ENCODE measurements at places on chromosomes 3 and 15.

DNA sequence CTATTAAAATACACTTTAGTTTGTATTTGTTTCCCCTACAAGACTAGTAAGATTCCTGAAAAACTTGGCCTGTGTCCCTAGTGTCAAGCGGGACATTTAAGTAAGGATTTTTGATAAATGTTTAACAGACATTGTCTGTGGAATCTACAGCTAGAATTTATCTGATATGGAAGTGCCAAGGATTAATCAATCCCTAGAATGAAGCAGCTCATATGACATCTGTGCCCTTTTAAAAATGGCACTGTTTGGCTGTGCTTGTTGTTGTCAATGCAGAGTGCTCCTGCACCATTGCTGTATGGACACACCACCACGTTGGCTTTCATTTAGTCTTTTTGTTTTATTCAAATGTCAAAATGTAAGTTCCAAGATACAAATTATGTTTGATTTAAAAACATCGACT, 14.3 kb upstream of the PDCD7 start:
- DNase-seq: no peak

GRCh38 chr15:67070892-67071664, 5.7 kb downstream of the SMAD3 start:
- no peak for DNase-seq

- no peak for DNase-seq
These were observed 1.2 kb upstream of the EIF3J start for GRCh38 chr15:44535523-44536301.

GRCh38 chr3:177358977-177359592, 161.8 kb upstream of the TBL1XR1 start:
- DNase-seq: no peak

DNA sequence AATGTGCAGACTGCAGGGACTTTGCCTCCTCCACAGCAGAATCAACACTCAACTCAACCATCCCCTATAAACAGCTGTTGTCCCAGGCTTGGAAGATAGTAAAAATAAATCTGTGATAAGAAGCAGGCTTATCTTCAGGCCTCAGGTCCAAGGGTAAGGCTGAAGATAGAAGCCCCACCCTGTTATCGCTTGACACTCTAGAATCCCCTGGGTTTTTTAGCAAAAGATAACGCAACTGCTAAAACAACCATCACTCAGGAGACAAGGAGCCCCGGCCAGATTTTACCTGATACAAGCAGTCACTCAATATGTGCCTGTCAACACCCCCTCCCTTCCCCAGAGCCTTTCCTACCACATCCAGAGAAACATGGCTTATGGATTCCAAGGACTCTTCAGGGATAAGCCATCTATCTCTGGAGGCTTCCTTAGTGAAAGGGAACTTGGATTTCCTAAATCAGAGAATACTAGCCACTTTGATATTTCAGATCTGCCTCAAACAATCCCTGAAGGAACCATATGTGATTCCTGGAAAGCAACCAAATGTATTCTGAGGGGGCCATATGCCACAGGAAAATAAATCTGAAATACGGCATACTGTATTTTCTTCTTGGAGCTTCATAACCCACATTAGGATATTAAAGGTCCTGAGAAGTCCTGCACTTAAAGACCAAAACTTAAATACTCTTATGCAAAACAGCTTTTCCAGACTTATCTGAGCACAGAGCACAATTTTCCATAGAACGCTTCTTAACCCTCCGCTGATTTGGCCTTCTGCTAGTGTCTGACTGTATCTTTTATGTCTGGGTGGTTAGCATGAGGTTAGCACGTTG, 60.4 kb downstream of the LYZL4 start:
- no peak for DNase-seq

DNA sequence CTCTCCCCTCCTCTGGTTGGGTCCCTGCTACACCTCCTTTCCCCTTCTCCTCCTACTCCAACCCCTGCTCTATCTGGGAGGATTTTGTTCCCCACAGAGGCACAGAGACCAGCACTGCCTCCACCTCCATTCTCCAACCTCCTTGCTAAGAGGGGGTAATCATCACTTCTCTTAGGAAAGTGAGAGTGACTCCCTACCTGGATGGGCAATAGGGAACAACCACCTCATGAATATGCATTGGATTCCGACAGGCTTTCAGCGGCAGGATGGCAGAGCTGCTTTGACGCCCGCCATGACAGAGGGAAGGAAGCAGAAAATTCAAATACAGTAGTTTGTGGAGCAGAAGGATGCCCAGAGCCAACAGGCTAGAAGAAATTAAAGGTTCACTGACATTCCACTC, 614.8 kb upstream of the MDFIC2 start:
- DNase-seq: no peak

- no peak for DNase-seq
These were observed 66.7 kb upstream of the GOLGA8B start for GRCh38 chr15:34650177-34650576.

DNA sequence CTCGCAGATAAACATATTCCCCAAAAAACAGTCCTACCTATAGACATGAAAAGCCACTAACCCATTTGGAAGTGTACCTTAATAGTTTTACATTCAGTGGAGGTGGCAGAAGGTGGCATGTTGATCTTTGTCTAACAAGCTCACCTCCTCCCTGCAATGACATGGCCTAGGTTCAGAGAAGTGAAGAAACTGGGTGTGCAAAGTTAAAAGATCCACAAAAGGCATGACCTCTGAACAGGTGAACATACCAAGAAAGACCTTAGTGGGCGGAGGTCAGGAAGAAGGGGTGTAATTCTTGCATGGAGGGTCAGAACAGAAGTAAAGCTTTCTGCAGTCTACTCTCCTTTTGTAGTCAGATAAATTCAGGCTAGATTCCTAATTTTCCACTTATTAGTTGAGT, 822 bp downstream of the MRPL3 start:
- no peak for DNase-seq

DNA sequence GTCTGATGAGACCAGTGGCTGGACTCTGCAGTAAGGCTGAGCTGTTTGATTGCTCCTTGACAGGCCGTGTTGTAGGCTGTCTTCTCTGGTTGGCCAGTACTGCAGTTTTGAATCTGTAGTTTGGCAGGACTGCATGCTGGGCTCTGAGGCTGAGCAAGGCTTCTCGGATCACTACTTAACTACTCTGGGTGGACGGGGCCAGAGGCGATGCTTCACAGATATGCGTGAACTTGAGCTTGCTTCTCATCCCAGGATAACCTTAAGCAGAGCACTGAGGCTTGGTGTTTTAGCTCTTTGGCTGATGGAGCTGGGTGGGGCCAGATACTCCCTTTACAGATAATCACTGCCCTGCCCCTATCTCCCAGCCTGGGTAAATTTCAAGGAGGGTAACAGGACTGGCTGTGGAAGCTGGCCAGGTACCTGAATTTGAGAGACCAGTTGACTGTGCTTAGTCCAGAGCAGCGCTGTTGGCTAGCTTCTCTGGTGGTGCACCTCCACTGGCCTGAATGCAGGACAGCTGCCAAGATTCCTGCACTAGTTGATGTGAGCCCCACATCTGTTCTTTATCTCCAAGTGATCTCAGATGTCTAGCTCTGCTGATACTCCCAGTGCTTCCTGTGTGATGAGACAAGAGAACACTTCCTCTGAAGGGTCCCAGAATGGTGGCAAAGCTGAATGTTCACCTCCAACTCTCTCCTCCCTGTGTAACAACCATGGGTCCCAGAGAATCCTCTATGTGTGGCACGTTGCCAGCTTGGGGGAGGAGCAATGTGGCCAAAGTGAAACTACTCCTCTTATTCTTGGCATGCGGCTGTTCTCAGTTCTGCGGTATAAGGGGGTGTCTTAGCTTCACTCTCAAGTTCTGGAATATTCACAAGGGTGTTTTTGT, 37.9 kb downstream of the RPL39L start:
- no peak for DNase-seq

DNA sequence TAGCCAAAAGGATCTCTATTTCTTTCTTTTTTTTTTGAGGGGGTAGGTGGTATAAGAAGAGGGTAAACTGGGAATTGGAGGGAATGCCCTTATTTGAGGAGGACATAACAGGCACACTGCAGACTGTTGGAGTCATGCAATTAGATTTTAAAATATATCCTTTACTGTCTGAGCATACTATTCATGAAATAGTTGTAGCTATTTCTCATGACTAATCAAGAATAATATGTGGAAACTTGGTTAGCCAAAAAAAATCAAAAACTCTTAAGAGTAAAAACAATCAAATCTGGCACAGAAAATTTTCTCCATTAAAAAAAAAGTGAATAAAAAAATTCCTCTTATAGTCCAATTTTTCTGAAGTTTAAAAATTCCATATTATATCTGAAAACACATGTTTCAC, 174.9 kb downstream of the SCAPER start:
- DNase-seq: no peak

DNA sequence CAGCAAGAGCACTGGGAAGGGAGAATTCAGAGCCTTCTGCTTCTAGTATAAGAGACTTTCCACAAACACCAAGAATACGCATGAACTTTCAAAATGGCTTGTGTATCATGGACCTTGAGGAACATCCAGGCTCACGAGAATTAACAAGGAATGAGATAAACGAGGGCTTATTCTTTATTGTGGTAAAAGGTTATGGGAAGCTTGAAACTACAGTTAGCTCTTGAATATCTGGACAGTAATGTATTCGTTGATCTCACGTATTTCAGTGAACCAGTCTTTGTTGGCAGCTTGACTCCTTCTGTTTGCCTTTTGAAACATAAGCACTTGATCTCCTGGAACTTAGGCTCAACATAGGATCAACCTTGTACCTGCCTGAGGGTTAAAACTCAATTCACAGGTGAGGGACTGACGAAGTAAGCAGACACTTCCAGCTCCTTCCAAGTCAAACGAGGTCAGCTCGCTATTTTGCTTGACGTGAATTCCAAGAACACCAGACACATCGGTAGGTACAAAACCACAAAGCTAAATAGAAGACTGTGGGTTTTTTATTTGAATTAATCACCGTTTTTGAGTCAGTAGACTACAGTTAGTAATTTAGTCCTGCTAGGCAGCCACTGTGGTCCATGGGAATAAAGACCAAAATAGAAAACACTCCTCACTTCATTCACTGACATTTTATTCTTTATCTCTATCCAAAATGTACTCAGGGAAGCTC, 30.8 kb downstream of the GALNT15 start:
- DNase-seq: no peak

- no peak for DNase-seq
These were observed 158.6 kb downstream of the CNTN6 start for GRCh38 chr3:1251282-1252060.

DNA sequence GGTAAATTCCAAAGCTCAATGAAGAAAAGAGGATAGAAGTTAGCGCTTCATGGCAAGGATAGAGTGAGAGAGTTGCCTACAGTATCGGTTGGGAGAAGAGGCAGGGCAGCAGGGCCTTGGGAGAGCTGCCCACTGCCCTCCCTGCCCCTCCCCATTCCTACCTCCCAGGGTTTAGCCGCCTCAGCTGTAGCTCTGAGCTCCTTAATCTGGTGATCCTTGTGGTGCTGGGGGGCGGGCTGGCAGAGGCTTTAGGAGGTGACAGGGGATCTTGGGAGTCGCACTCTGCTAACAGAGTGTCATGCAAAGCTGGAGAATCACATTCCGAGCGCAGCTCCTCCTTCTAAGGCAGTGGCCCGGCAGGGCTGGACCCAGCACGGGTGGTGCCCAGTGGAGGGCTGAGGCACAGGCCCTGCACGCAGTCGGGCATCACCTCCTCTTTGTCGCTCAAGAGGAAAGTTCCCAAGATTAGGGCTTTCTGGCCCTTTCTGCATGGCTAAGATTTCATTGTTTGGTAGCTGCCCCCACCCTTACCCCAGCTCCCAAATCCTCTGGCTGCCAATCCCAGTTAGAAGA, 57.1 kb upstream of the POLG start:
- no peak for DNase-seq

GRCh38 chr3:78338405-78338804, 1298.5 kb downstream of the ROBO2 start:
- no peak for DNase-seq

DNA sequence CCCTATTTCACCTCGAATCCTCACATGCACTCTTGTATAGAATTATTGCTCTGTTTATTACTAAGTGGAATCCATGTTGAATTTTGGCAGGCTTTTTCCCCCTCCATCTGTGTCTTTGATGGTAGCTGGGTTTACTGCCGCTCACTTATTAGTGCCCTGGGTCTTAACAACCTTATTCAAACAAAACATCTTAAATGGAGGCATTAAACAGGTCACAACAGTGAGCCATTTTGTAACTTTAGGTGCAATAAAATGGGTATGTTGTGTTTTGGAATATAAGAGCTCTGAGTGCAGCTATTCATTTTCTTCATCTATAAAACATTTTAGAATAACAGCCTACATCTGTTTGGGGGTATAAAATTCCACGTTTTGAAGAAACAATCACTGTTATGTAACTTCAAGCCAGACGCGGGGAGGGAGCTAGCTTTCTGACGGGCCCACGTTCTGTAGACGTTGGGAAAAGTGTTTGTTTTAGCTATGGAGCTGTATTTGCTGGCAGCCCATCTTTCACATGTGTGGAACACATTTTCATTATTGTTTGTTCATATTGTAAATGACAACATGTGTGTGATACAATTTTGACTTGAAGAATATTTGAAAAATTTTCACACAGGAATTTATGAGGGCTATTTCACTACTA, 122.0 kb downstream of the SLC25A26 start:
- DNase-seq: no peak

DNA sequence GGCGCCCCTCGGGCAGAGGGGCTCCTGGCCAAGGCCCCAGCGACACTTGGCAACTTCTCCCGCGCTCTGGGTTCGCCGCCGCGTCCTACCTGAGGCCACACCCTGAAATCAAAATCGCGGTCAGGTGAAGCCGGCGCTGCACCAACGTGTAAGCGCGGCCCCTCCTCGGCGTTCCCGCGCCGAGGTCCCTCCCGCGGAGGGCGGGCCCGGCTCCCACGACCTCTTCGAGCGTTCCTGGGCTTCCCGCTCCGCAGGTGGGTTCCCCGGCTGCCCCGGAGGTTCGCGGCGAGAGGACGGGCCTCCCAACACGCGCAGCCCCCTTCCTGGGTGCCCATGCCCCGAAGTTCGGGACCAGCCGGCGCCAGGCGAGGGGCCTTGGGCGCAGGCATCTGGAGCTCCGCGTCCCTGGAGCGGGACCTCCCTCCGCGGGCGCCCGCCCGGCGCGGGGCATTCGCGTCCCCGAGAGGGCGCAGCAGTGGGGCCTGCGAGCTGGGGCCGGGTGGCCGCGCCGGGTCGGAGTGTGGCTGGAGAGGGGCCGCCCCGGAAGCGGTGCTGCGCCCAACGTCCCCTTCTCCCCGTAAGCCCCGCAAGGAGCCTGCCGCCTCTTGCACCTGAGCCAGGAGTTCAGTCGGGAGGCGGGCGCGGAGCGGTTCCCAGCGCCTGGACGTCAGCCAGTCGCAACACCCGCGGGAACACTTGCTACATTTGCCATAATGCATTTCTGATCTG, 13.7 kb downstream of the PAK6 start:
- peak; percentile 48 for DNase-seq

GRCh38 chr15:73352082-73352481, 16.7 kb downstream of the HCN4 start:
- DNase-seq: no peak

GRCh38 chr3:34150992-34151391, 352.6 kb downstream of the PDCD6IP start:
- DNase-seq: no peak

DNA sequence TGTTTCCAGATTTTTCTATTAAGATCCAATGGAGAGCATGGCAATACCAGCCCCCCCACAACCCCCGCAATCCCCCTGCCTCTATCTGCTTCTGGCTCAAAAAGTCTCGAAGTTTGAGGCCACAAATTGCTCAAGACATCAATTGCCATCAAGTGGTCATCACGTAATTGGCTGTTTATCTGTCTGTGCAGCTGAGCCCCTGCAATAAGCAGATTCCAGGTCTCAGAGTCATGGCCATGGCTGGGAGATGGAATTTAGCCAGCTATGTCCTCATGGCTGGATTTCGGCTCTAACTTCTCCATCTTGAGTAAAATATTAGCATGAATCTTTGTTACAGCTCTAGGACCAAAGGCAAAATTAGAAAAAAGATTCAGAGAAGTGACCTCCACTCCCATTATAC, 22.7 kb downstream of the SSUH2 start:
- DNase-seq: no peak

- DNase-seq: no peak
These were observed 39.2 kb downstream of the CLEC3B start for GRCh38 chr3:45065373-45065720.
